ENCODE measurements at places on chromosomes 16 and 17.

DNA sequence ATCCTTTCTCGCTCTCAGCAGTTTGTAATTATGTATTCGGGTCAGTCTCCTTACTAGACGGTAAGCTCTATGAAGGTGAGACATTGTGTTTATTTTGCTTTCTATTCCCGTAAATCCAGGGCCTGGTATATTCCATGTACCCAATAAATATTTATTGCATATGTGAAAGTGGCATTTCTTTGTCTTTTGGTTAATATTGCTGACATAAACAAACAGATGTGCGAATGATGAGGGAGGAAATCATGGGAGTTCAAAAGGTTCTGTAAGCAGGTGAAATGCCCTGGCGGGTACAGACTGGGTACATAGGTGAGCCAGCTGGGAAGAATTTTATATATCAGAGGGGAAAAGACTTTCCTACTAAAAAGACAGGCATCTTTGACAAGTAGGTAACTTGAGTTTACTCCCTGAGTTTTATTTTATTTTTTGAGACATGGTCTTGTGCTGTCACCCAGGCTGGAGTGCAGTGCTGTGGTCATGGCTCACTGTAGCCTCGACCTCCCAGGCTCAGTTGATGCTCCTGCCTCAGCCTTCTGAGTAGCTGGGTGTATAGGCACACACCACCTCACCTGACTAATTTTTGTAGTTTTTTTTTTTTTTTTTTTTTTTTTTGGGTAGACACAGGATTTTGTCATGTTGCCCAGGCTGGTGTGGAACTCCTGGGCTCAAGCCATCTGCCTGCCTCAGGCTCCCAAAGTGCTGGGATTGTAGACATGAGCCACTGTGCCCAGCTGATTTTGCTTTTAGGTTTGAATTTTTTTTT lies 5.7 kb upstream of the METTL9 start:
- no peak for DNase-seq

DNA sequence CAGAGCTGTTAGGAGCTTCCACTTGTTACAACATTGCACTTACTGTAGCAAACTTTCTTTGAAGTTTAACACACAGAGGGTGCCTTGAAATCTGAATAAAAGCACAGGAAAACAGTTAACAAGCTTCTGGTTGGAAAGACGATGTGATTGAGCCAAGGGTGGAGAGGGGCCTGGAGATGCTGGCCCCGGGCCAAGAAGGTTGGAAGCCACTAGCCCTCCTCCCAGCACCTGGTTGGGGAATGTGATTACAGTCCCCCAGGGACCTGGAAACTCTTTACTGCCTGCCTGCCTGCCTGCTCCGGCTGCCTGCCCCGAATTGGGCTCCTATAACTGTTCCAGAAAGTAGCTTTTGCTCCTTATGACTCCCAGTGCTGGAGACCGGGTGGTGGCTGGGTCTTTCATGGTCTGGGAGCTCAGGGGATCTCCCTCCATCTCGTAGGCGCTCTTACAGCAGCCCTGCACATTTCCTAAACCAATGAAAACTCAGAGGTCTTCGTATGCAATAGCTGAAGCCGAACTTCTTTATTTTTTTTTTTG lies 48.0 kb upstream of the ZFHX3 start:
- DNase-seq: no peak

DNA sequence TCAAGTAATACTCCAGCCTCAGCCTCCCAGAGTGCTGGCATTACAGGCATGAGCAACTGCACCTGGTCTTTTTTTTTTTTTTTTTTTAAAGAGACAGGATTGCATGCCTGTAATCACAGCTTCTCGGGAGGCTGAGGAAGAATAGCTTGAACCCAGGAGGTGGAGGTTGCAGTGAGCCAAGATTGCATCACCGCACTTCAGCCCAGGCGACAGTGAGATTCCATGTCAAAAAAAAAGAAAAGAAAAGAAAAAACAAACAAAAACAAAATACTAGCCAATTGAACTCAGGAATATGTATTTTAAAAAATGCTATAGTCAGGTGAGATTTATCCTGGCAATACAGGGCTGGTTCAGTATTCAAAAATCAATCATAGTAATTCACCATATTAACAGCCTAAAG lies 117.7 kb upstream of the TMEM97 start:
- DNase-seq: no peak

DNA sequence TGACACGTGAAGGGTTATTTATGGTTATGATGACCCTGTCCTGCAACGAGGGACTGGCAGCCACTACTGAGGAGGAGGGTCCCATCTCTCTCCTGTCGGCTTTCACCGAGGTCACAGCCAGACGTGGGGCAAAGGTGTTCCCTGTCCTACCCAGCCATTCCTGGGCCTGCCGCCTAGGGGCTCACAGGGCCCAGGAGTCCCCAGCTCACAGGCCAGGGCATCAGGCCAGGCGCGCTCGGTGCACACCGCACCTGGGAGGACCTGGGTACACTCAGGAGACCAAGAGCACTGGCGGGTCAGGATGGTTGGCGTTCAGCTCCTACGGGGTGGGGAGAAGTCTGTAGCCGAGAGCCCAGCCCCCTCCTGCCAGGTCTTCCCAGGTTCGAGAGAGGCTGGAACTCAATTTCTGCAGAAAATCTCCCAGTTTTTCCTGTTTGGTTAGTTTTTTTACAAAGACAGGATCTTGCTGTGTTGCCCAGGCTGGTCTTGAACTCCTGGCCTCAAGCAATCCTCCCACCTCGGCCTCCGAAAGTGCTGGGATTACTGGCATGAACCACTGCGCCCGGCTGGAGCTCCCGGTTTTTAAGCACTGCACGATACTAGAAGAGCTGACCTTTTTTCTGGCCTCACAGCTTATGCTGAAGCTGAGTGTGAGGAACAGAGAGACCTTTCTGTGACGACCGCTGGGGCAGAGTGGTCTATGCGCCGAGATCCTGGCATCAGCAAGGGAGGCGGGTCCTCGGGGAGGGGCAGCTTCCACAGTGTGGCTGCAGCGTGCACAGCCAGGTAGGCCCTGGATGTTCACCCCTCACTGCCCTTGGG lies 7.7 kb downstream of the CYBC1 start:
- no peak for DNase-seq

- DNase-seq: peak; percentile 27
Measured at GRCh38 chr17:30477774-30478115, 537 bp downstream of the GOSR1 start.

DNA sequence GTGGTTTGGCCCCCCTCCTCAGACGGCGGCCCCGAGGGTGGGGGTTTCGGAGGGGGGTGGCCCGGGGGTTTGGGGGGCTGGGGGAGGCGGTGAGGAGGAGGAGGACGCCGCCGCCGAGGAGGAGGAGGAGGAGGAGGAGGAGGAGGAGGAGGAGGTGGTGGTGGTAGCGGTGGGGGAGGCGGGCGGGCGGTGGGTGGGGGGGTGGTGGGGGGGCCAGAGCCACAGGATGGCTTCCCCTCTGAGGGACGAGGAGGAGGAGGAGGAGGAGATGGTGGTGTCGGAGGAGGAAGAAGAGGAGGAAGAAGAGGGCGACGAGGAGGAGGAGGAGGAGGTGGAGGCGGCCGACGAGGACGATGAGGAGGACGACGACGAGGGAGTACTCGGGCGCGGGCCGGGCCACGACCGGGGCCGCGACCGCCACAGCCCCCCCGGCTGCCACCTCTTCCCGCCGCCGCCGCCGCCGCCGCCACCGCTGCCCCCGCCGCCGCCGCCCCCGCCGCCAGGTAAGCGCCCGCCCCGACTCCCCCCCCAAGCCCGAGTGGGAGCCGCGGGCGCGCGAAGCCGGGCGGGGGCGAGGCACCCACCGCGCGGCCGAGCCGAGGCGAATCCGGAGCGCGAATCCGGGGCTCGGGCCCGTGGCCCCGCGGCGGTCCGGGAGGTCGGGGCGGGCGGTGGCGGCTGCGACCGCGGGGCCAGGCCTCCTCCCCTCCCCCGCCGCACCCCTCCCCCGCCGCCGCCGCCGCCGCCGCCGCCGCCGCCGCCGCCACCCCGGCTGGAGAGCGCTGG lies 3.8 kb upstream of the CHD3 start:
- no peak for DNase-seq

DNA sequence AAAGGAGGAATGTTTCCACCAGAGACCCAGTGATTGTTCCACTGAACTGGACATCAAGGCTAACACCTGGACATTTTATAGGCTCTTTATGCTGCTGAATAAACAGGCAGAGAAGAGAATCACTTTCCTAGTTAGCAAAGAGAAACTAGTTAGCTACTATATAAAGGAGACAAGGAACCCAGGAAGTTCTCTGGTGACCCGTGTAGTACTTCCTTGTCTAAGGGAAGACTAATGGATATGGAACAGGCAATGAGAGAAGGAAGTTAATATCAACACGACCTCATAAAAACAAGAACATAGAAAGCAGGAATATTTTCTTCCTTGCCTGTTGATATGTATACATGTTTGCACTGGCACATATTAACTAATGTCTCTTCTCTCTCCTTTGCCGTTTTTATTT lies 30.8 kb upstream of the RPL38 start:
- no peak for DNase-seq

DNA sequence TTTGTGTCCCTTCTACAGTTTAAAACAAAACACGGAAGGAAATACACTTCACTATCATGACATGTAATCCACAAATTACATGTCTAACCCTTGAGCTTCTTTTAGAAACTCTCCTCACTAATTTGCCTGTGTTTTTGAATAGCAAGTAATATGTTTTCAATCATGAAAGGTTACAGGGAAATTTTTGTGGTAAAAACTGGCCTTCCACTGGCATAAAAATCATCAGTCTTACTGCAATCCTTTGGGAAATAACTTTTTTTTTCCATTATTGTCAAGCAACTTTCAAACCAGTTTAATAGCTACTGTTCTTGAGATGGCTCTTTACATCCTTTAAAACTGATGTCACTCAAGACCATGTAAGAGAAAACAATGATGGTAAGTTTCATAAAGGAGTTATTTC lies 27.0 kb downstream of the MYO1D start:
- no peak for DNase-seq

DNA sequence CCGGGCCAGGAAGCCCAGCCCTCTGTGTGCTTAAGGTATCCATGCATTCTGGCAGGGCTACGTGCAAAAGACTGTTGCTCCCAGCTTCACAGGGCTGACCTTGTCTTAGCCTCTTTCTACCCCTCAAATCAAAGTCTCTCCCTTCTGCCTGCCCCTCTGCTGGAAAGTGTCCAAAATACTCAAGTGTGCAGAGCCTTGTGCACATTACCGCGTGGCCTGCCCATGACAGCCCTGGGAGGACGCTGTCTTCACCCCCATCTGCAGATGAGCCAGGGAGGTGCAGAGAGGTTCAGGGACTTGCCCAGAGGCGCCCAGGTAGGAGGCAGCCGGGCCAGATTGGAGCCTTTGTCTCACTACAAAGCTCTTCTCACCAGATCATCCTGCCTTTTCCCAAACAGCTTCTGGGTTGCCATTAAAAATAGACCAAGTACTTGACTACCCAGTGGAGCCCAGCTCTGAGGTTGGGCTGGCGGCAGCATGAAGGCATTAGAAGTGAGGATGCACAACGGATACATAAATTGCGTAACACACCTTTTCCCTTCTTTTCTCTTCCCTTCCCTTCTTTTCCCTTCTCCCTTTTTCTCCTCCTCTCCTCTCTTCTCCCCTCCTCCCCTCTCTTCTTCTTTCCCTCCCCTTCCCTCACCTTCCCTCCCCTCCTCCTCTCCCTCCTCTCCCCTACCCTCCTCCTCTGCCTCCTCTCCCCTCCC lies 3.5 kb downstream of the CACNG4 start:
- no peak for DNase-seq

GRCh38 chr17:58626905-58627304 lies 64.9 kb downstream of the TEX14 start:
- DNase-seq: no peak

- no peak for DNase-seq
Measured at GRCh38 chr17:57090560-57091185, 5.6 kb downstream of the AKAP1 start.

DNA sequence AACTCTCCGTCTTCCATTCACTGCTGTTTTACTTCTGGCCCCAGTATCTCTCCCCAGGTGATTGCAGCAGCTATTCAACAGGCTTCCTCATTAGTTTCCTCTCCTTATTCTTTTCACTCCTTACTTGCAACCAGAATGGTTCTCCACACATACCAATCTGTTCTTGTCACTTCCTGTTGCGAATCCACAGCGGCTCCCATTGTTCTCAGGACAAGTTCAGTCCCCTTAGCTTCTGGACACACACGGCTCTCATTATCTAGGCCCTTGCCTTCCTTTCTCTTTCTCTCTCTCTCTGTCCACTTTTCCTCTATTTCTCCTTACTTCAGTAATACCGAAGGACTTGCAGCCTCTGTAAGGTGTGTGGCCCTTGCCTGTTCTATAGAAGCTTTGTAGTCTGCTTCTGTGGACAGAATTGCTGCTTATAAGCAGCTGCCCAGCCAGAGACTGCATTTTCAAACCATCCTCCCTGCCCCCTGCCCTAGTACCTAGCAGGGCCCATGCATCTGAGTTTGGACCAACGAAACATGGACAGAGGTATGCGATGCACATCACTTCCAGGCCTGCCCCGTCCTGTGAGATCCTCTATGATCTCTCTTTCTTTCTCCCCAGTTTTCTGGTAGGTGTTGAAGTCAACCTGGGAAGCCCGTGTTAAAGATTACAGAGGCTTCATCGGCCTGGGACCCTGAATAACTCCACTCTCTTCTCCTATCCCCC lies 45.7 kb downstream of the VAT1L start:
- no peak for DNase-seq

GRCh38 chr16:68086860-68087268 lies 1.7 kb downstream of the NFATC3 start:
- DNase-seq: no peak

GRCh38 chr17:38559051-38559879 lies 46.5 kb downstream of the SRCIN1 start:
- DNase-seq: peak; percentile 21

DNA sequence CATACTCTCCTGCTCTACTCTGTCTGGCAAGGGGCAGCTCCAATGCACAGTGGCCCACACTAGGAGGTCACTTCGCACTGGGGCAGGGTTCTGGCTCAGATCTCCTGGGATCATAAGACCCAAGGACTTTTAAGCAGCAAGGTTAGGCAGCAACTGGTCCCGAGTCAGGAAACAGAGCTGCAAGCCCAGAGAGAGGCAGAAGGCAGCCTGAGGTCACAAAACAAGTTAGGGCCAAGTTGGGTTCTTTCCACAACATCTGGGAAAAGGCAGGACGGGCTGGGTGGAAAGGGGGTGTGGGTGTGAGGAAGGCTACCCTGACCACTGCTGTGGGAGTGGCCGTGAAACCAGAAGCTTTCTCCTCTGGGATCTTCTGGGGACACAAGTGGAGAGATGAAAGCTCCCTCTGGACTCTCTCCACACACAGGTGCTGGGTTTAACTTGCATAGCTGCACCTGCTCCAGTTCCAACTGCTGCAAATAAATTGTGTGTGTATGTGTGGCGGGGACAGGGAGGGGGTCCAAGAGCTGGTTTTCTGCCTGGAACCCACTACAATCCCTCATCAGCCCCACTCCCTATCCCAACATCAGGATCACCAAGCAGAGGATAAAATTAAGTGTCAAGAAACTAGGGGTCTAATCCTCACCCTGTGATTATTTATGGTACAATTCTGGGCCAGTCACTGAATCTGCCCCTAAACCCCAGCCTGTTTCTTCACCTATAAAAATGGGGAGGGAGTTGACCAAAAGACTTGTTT lies 8.0 kb upstream of the TSPOAP1 start:
- no peak for DNase-seq

GRCh38 chr16:52697971-52698370 lies 151.0 kb upstream of the TOX3 start:
- DNase-seq: no peak

- DNase-seq: no peak
Measured at GRCh38 chr17:39534768-39535405, 72.8 kb downstream of the NEUROD2 start.

GRCh38 chr17:68033636-68034451 lies 1.7 kb upstream of the KPNA2 start:
- DNase-seq: no peak

All from hematopoietic multipotent progenitor cell treated with erythropoietin and hydrocortisone succinate and interleukin-3 and kit ligand, for 15 days (in vitro differentiated cells).